ENCODE measurements at places on chromosomes 2 and 18.

GRCh38 chr18:49548229-49548636 lies 13.6 kb upstream of the LIPG start:
- DNase-seq, result no peak

- DNase-seq, result no peak
Observed at GRCh38 chr2:70987386-70987785, 7.3 kb downstream of the TEX261 start.

DNA sequence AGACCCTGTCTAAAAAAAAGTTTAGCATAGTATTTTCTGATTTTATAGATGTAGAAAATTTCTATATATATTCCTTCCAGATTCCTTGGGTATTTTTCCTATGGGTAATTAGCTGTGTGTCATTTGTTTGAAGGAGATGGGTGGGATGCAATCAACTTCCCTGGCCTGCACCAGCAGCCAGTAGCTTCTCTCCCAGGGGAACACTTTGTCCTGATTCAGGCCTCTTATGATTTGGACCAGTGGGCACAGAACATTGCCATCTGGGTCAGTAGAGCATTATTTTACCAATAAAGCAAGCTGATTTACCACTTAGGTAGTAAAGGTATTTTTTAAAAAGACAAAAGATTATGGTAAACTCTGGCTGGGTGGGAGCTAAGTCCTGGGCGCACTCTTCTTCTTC lies 26.9 kb downstream of the UBE2F start:
- DNase-seq, result no peak

GRCh38 chr2:9102861-9103662 lies 99.6 kb upstream of the MBOAT2 start:
- DNase-seq, result no peak
